MCF 10A (cell line): ENCODE measurements at places on chromosomes 16 and 17.

GRCh38 chr16:1333854-1334700 is 632 bp downstream of the BAIAP3 start:
- DNase-seq, result no peak

DNA sequence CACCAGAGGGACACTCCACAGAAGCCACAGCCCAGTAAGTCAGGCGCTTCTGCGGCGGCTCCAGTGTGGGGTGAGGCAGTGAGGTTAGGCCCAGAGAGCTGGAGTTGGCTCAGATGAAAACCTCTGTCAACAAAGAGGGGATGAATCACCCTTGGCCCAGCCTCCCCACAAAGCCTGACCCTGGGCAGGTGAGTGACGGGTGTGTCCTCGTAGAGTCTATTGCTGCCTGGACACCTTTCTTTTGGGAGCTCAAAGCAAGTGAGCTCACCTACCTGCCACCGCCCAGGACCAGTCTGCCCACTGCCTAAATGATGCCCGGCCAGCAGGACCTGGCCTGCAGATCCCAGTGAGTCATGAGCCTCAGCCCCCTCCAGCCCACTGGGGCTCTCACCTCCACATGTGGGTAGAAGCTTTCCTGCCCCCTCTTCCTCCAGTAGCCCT is 24.9 kb upstream of the DBNDD1 start:
- DNase-seq, result peak; percentile 88

DNA sequence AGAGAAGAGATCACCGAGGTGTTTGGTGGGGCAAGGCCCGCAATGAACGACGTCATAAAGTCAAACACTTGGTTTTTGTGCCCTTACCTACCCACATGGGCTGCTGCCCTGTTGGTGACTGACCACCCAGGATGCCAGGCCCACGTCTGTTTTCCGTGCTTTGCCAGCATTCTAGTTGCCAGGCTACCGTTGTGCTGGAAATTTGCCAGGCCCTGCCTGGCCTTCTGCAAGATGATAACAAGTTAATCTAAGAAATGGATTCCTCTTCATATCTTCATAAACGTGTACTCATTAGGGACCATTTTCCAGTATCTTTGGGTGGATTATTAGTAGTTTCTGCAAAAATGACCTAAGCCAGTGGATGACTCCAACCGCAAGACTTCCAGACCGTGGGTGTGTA is 35.4 kb downstream of the SLC6A4 start:
- no peak for DNase-seq

DNA sequence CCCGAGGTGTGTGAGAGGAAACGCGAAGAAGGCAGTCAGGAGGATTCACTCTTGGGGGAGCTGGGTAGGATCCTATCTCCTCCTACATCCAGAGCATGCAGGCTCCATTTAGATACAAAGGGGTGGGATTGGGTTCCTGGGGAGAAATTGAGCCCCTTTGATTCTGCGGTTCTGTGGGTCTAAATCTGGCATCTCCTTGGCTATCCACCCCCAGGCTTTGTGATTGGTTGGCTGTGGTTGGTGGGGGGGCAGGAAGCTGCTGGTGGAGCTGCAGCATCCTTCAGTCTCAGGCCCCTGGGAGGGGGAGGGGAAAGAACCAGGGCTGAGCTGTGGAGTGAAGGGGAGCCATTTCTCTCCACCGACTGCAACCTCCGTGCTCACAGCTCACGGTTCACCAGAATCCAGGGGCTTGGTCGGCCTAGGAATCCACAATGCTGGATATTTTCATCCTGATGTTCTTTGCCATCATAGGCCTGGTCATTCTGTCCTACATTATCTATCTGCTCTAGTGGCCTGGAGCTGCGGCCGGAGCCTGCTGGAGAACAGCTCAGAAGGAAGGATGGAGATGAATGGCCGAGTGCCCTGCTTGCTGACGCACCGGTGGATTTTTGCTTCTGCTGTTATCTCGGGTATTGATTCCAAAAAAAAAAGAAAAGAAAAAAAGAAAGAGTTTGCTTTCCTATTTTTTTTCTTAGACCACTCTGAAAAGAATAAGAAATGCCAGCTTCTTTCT is at the start of gene LASP1NB:
Gene LASP1NB (plus strand): TSS at position 352 of the 733 bp plus-strand sequence.
- DNase-seq, result no peak

GRCh38 chr17:17264430-17264829 is 16.6 kb downstream of the COPS3 start:
- DNase-seq, result no peak

GRCh38 chr17:68972119-68972704 is 17.0 kb upstream of the ABCA8 start:
- peak; percentile 48 for DNase-seq

DNA sequence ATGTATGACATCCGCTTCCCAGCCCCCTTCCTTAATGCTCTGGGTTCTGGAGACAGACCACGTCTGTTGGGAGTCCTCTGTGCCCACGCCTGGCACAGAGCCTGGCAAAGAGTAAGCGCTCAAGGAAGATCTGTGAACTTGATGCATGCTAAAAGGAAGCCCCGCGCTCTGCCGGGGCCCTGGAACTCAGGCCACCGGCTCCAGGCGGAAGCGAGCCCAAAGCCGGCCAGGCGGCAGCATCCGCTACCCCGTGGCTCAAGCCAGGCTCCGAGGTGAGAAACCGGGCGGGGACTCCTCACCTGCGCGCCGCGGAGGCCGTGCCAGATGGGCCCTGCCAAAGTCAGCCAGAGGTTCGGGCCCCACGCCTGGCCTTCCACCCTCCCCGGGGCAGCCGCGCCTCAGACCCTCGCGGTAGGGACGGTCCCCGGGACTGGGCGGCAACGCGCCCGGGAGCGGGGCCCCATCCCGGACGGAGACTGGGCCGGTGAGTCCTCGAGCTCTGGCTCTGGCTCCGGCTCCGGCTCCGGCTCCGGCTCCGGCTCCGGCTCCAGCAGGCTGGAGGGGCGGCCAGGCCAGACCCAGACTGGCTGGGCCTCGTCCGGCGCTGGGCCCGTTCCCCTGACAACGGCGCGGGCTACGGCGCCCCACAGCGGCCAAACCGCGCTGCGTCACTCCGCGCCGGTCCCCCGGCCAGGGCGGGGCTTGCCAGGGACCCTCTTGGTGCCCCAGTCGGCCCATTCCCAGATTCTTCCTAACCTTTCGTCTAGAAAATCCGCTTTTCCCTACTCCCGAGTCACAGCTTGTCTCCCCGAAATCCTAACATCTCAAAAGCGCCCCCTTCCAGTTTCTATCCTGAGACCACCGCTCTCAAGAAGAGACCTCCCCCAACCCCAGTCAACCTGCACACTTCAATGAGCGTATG is at the start of gene ZDHHC1:
Gene ZDHHC1 (minus strand): TSS at position 606 of the 922 bp plus-strand sequence. CDS start 8,702 bp downstream, outside the sequence.
- DNase-seq, result peak; percentile 60

DNA sequence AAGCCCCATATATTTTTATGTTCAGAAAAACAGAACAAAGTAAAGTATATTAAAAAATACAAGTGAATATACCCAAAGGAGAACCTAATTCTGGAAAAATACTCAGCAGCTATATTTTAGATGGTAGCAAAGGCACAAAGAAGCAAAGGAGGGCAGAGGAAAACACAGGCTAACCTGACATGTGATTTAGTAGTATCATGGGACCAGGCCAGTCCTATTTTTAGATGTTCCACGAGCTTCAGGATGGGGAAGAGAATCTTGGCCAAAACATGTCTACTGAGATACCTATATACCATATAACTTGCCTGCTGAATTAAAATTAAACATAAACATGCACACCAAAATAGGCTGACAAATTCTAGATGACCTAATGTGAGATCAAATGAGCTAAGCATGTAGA is 32.9 kb downstream of the SMYD4 start:
- no peak for DNase-seq

GRCh38 chr17:51275381-51275780 is 15.0 kb downstream of the UTP18 start:
- DNase-seq, result no peak

- DNase-seq, result no peak
Observed at GRCh38 chr16:80681436-80681835, 123.0 kb downstream of the CDYL2 start.

DNA sequence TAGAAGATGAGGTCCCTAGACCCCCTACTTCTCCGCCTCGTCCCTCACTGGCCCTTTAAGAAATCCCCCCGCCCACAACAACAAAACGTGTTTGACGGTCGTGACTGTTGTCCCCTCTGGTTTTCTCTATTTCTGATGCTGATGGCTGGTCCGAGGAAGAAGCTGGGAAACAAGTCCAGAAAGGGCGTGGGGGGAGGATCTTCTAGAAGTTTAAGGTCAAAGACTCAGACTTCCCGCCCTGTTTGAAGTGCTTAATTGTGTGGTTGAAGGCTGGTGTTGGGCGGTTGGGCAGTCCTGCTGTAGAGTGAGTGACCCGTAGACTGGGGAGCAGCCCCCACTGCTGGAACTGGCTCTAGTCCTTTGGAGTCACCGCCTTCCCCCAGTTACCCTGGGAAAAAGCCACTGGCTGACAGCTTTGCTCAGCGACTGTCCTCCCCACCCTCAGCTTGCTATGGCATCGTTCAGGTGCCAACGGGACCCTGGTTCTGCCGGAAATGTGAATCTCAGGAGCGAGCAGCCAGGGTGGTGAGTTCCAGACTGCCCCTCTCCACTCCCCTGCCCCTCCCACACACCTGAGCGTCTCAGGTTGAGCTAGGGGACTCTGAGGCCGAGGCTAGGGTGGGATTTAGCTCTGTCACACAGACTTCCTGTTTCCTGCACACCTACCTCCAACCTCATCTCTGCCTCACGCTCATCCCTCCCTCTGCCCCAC is 1.6 kb downstream of the MLLT6 start:
- DNase-seq, result peak; percentile 20

DNA sequence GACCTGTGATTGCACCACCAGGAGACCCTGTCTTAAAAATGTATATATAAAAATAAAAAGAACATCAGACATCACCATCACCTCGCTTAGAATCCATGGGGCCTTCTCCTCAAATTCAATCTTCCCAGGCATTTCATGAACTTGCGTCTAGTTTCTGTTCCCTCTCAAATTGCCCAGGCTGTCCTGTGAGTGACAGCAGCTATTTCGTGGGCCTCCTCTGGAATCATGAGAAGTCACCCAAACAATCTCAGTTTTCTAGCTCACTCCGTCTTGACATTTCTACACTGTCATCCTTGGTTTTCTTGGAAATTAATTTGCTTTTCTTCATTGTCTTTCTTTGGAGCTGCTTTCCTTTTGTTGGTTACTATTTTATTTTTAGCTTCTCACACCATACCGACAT is 7.3 kb downstream of the SLC52A1 start:
- no peak for DNase-seq

- DNase-seq, result no peak
Observed at GRCh38 chr16:12350945-12351344, 374.4 kb downstream of the SNX29 start.

- no peak for DNase-seq
Observed at GRCh38 chr17:35676441-35676840, 55.0 kb upstream of the RASL10B start.
